ENCODE measurements at places on chromosomes 1 and 21. TPM values are rescaled to one million over a fixed set of nuclear protein-coding genes. Genes with fewer than 3 reads are reported as not detected.

- peak; percentile 57 for DNase-seq
- peaks cover 10% of the 10 kb centered on the region for H3K4me1 ChIP-seq
- H3K27me3 ChIP-seq = no peaks in the 10 kb centered on the region
- H3K36me3 ChIP-seq = peaks cover 4% of the 10 kb centered on the region
- H3K4me3 ChIP-seq = peak within 1 kb of the TSS; percentile 39
- H3K27ac ChIP-seq = peak within 1 kb of the TSS; percentile 16
Measured at GRCh38 chr1:110390692-110391245, at the start of gene SLC16A4. TSS of gene SLC16A4 (minus strand) at chr1:110391026. CDS start at chr1:110389323, 1,703 bp downstream.

- no peak for DNase-seq
- no peaks in the 10 kb centered on the region for H3K36me3 ChIP-seq
Measured at GRCh38 chr1:205267306-205267902, 39.7 kb downstream of the TMCC2 start.

GRCh38 chr21:35096959-35097358 is 47.9 kb upstream of the RUNX1 start:
- H3K27me3 ChIP-seq = no peaks in the 10 kb centered on the region
- no peak for DNase-seq
- no peak overlapping the region for H3K27ac ChIP-seq
- no peaks in the 10 kb centered on the region for H3K36me3 ChIP-seq
- no peaks in the 10 kb centered on the region for H3K4me1 ChIP-seq
- no peak overlapping the region for H3K4me3 ChIP-seq

GRCh38 chr1:79603843-79604242 is 597.3 kb upstream of the ADGRL4 start:
- H3K4me3 ChIP-seq = no peak overlapping the region
- no peaks in the 10 kb centered on the region for H3K27me3 ChIP-seq
- no peak for DNase-seq
- H3K36me3 ChIP-seq = no peaks in the 10 kb centered on the region
- no peak overlapping the region for H3K27ac ChIP-seq

DNA sequence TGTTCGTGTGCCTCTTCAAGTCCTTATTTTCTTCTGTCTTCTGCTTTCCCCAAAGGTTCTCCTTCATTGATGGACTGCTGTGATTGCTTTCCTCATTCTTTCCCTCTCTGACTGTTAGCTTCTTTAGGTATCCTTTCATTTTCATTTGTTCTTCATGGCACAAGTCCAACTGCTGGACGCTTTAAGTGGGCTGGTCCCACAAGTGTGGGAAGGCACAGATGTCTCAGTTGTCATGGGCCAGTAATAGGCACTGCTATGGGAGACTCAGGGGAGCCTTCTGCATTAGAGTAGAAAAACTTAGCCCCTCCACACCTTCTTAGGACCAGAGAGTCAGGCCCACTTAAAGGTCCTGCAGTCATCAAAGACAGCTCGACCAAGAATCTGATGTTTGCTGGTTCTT is 122.3 kb upstream of the C1orf105 start:
- no peak overlapping the region for H3K4me3 ChIP-seq
- H3K27ac ChIP-seq = no peak overlapping the region
- H3K4me1 ChIP-seq = no peaks in the 10 kb centered on the region
- H3K36me3 ChIP-seq = no peaks in the 10 kb centered on the region
- peak; percentile 38 for DNase-seq

DNA sequence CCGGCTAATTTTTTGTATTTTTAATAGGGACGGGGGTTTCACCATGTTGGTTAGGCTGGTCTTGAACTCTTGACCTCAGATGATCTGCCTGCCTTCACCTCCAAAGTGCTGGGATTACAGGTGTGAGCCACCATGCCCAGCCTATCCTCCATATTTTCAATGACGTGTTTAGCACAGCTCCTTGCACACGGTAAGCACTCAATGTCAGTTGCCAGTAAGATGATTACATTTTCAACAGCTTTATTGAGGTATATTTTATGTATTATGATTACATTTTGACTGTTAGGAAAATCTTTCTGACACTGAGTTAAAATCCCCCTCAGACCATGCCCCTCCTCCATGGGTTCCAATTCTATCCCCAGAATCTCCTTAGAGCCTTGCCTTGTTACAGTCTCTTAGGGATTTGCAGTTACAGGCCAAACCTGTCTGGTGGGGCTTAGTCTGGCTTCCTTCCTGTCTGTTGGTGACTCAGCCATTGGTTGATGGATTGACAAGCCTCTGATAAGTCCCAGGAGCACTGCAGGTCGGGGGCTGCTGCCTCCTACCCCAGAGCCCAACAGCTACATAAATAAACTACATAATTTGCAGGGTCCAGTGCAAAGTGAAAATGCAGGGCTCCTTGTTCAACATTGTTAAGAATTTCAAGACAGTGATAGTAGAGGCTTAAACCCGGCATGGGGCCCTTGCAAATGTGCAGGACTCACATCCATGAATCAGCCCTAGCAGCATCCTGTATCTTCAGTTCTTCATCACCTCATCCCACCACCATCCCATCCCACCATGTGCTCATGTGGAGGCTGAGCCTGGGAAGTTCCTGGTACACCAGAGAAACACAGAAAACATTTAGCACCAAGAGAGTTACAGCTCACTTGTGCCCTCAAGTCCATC is 23.4 kb downstream of the COA7 start:
- no peak overlapping the region for H3K27ac ChIP-seq
- no peaks in the 10 kb centered on the region for H3K36me3 ChIP-seq
- DNase-seq = no peak
- H3K4me3 ChIP-seq = no peak overlapping the region
- H3K27me3 ChIP-seq = no peaks in the 10 kb centered on the region

GRCh38 chr1:91651661-91652071 is 151.0 kb downstream of the CDC7 start:
- no peaks in the 10 kb centered on the region for H3K27me3 ChIP-seq
- peak; percentile 22 for DNase-seq
- no peak overlapping the region for H3K27ac ChIP-seq
- H3K4me3 ChIP-seq = no peak overlapping the region

- H3K36me3 ChIP-seq = no peaks in the 10 kb centered on the region
- H3K4me1 ChIP-seq = no peaks in the 10 kb centered on the region
- H3K27ac ChIP-seq = no peak overlapping the region
- DNase-seq = no peak
- H3K4me3 ChIP-seq = no peak overlapping the region
Measured at GRCh38 chr1:197027359-197027758, 39.7 kb downstream of the F13B start.

DNA sequence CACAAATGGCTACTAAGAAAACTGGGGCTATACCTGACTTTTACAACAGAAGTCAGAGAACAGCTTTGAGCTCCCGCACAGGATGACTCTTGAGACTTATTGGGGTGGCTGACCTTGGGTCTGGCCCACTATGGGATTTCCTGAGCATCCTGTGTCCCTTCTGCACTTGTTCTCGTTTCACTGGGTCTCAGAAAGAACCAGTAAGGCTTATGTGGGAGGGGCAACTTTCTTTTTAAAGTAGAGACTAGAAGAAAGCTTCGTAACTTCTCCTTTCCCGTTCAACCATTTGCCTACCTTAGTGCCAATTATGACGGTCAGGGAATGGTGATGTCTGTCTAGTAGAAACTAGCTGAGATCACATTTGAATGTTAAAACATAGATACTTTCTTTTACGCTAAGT is 59.5 kb upstream of the C1orf105 start:
- DNase-seq = no peak
- H3K4me3 ChIP-seq = no peak overlapping the region
- H3K36me3 ChIP-seq = no peaks in the 10 kb centered on the region
- H3K27me3 ChIP-seq = no peaks in the 10 kb centered on the region
- peak overlapping the region; percentile 90 for H3K27ac ChIP-seq

GRCh38 chr21:43006874-43007208 is 32.5 kb downstream of the PKNOX1 start:
- DNase-seq = no peak
- no peaks in the 10 kb centered on the region for H3K27me3 ChIP-seq
- H3K36me3 ChIP-seq = peaks cover 30% of the 10 kb centered on the region
- H3K27ac ChIP-seq = peak overlapping the region; percentile 59
- no peak overlapping the region for H3K4me3 ChIP-seq
- peaks cover 11% of the 10 kb centered on the region for H3K4me1 ChIP-seq

DNA sequence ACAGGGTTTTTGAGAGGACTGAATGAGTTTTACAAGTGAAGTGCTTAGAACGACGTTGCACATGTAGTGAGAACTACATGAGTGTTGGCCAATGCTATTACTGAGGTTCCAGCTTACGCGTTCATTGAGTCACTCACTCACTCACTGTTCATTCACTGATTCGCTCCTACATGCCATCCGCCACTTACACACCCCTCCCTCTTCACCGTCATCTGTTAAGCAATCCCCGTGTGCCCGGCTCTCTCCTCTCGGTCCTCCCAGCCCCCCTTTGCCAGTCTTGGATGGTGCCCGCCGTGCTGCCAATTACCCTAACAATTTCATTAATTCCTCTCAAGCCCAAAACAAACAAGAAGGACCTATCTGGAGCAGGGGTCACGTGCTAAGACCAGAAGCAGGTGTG is 27.3 kb upstream of the EPHA2 start:
- no peak for DNase-seq
- H3K4me3 ChIP-seq = no peak overlapping the region
- H3K4me1 ChIP-seq = peaks cover 30% of the 10 kb centered on the region
- H3K27me3 ChIP-seq = no peaks in the 10 kb centered on the region

DNA sequence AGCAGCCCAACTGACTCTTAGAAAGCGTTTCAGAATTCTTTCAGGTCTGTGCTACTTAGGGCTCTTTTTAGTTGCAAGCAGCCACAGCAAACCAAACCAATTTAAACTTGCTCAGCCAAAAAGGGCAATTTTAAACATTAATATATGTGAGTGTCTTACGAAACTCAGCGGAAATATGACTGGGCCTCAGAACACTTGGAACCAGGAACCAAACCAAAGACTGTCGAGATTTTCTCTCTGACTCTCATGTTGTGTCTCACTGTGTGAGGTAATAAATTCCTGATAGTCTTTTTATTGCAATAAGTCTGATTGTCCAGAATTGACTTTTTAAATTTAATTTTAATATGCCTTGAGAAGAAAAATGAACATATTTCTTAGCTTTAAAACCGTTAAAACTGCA is 122.3 kb downstream of the SYF2 start:
- H3K36me3 ChIP-seq = no peaks in the 10 kb centered on the region
- no peak overlapping the region for H3K27ac ChIP-seq
- no peaks in the 10 kb centered on the region for H3K27me3 ChIP-seq
- H3K4me1 ChIP-seq = no peaks in the 10 kb centered on the region

- H3K4me1 ChIP-seq = peaks cover 27% of the 10 kb centered on the region
- peaks cover 74% of the 10 kb centered on the region for H3K27me3 ChIP-seq
- no peak overlapping the region for H3K27ac ChIP-seq
Measured at GRCh38 chr1:3543076-3544039, 68.0 kb downstream of the MEGF6 start.

GRCh38 chr1:241799416-241799815 is 48.6 kb upstream of the EXO1 start:
- DNase-seq = no peak
- no peaks in the 10 kb centered on the region for H3K36me3 ChIP-seq
- H3K27me3 ChIP-seq = no peaks in the 10 kb centered on the region

GRCh38 chr1:145758575-145758974 is 39.3 kb downstream of the CD160 start:
- H3K4me3 ChIP-seq = no peak overlapping the region
- no peaks in the 10 kb centered on the region for H3K4me1 ChIP-seq
- DNase-seq = no peak
- no peaks in the 10 kb centered on the region for H3K27me3 ChIP-seq
- no peak overlapping the region for H3K27ac ChIP-seq

DNA sequence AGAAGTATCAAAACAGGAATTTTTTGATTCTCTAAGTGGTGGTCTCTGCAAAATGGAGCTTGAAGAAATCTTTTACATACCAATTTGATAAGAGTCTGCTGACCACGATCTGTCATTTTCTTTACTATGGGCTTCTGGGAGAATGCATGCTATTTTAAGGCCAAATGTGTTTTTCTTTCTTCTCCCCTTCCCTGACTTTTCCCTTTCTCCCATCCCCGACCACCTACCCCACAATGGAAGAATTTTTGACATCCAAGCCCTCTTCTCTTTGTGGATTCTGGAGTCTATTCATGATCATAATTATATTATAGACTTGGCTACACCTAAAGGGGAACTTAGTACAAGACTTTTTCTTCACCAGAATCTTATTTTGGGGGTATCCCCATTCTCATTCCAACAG is 31.3 kb downstream of the CNIH4 start:
- H3K4me3 ChIP-seq = no peak overlapping the region
- peaks cover 10% of the 10 kb centered on the region for H3K4me1 ChIP-seq
- H3K27ac ChIP-seq = no peak overlapping the region
- H3K27me3 ChIP-seq = no peaks in the 10 kb centered on the region
- H3K36me3 ChIP-seq = peaks cover 79% of the 10 kb centered on the region

- no peak overlapping the region for H3K27ac ChIP-seq
- DNase-seq = no peak
- H3K4me1 ChIP-seq = no peaks in the 10 kb centered on the region
- no peak overlapping the region for H3K4me3 ChIP-seq
- H3K36me3 ChIP-seq = no peaks in the 10 kb centered on the region
Measured at GRCh38 chr1:190812996-190813395, 335.3 kb upstream of the BRINP3 start.

GRCh38 chr21:33734291-33734690 is 92.0 kb downstream of the ITSN1 start:
- peaks cover 15% of the 10 kb centered on the region for H3K36me3 ChIP-seq
- no peaks in the 10 kb centered on the region for H3K4me1 ChIP-seq
- no peak for DNase-seq
- H3K27me3 ChIP-seq = no peaks in the 10 kb centered on the region

DNA sequence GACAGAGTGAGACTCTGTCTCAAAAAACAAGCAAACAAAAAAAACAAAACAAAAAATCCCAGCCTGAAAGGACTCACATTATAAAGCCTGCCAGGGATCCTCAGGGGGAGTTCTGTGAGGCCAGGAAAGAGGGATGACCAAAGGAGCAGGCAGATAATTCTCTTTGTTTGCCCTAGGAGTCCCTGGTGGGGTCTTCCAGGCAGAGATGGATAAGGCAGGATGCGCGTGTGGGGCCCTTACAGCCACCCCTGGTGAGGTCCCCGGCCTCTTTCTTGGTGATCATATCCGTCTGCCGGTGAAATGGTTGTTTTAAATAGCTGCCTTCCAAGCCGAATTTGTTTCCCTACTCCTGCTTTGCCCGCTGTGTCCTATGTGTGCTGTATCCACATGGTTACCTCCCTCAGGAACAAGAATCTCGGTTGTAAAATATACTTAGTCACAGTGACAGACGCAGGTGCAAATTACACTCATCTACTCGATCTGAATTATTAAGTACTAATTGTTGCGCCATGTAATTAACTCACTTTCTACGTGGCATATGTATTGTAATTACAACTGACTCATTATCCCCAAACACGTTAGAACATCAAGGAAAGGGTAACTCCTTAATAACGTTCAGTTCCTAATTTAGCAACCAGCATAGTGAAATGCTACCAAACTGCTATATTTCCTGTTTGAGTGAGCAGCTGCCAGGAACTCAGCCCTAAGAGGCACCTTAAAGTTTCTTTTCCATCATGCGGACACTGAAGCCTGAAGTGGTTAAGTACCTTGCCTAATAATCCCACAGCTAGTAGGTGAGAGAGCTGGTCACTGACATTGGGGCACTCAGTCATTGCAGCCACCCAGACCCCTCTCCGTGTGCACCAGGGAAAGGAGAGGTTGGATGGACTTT is 106.4 kb downstream of the ZSCAN20 start:
- no peaks in the 10 kb centered on the region for H3K4me1 ChIP-seq
- no peak overlapping the region for H3K27ac ChIP-seq
- H3K27me3 ChIP-seq = peaks cover 31% of the 10 kb centered on the region
- H3K36me3 ChIP-seq = no peaks in the 10 kb centered on the region
- DNase-seq = no peak

Gene GUCA2B
- not detected for total RNA-seq

Gene SMPDL3B
- 0.15 TPM for total RNA-seq

Gene PADI3
- total RNA-seq = 6.8 TPM

Gene CFHR4
- total RNA-seq = not detected

Gene FCRL2
- total RNA-seq = not detected

Gene TMEM54
- 17.6 TPM for total RNA-seq

Gene RGSL1
- not detected for total RNA-seq

Gene YARS1
- 81.3 TPM for total RNA-seq

Gene VASH2
- 129 TPM for total RNA-seq

Gene SLC22A15
- total RNA-seq = not detected

Gene GDAP2
- total RNA-seq = 34.6 TPM

Gene LPAR3
- 4.1 TPM for total RNA-seq

All from SJCRH30 (cell line).